Fibroblast of the conjunctiva (primary cell): ENCODE measurements at places on chromosomes 4 and X.

DNA sequence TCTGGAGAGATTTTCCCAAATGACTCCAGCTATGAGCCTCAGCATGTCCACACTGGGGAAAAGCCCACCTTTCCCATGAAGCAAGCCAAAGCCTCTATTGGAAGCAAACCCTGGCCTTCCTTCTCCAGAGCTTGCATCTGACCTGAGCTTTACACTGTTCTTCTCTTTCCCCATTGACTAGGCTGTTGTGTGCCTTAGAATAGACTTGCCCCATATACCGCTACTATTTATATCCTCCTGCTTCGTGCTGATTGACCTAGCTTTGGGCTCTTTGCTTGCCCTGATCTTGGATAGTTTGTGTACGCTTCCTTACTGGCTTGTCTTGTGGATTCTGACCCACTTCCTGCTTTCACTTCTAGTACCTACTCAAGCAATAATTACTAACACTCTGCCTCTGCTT, 30.9 kb downstream of the FAM9B start:
- DNase-seq = no peak

DNA sequence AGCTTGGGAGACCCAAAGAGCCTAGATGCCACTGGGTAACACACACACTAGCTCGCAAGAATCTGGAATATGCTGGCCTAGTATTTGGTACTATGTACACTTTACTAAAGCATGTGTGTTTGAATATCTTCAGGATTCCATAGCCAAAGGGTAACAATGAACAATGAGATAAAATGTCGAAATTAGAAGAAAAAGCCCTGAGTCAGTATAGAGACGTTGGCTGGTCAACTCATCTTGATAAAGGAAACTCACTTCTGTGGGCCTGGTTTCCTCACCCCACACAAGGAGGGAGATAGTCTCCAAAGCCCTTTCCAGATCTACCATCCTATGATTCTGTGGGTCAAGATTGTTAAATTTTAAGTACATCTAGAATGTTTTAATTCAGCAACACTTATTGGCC, 6.9 kb downstream of the ZDHHC9 start:
- no peak for DNase-seq

DNA sequence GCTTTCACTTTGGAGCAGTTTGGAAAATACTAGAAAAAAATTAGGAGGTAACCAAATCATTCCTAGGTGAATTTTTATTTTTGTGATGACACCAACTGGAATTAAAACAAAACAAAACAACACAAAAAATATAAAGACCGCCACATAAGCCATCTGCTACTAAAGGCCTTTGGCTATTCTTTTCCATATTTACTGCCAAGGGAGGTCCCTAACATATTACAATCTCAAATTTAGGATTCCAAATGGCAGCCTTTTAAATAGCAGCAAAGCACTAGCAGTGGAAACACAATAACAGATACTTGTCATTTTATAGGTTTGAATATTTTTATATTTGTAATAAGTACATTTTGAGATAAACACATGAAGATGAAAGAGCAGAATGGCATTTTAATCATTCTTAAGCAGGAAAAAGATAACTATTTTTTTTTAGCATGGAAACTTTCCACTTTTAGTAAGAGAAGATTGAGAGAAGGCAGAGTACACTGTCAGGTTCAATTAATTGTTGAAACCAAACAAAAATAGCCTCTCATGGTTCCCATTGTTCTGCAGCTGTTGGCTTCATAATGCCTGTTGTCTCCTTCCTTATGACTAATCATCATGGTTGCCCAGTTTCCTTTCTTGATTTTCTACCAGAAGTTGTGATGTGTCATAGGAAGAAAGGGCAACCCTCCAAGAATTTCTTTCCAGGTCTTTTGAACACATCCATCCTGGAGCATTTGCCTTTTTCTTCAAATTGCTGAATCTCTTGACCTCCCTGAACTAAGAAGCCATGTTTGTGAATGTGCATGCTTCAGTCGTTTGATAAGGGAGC, 219.0 kb upstream of the EMCN start:
- DNase-seq = peak; percentile 76

- DNase-seq = no peak
Measured at GRCh38 chrX:48761674-48762471, at the start of gene GLOD5. TSS of gene GLOD5 (plus strand) at chrX:48761747. CDS start at chrX:48761791, 44 bp downstream.

DNA sequence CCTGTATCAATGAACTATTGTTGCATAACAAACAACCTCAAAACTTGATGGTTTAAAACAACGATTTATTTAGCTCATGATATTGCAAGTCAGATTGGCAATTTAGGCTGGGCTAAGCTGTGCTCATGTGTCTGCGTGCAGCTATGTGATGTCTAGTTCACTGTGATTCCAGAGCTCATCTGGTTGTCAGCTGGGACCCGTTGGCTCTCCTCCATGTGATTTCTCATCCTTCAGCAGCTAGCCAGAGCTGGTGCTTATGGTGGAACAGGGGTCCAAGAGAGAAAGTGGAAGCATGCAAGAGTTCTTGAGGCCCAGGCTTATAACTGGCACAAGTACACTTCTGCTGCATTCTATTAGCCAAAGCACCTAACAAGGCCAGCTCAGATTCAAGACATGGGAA, 28.8 kb upstream of the TRPC3 start:
- DNase-seq = peak; percentile 33

GRCh38 chr4:82500435-82501153, 61.2 kb downstream of the TMEM150C start:
- no peak for DNase-seq

DNA sequence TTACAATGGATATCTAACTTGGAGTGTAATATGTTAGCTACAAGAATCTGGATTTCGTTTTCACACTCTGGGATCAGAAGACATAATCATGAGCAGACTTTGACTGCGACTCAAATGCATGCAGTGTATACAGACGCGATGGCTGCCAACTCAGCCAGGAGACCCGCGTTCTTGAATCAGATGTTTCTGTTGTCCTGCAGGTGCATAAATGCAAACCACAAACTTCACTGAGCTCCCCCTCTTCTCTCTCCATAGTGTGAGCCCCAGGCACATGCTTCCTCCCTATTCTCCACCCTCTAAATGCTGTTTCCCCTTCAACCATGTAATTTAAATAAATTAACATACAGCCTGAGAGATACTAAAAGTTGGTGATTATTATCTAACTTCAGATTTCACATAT, 347.9 kb downstream of the DCHS2 start:
- DNase-seq = no peak

GRCh38 chr4:125123570-125124109, 191.1 kb upstream of the FAT4 start:
- DNase-seq = no peak

DNA sequence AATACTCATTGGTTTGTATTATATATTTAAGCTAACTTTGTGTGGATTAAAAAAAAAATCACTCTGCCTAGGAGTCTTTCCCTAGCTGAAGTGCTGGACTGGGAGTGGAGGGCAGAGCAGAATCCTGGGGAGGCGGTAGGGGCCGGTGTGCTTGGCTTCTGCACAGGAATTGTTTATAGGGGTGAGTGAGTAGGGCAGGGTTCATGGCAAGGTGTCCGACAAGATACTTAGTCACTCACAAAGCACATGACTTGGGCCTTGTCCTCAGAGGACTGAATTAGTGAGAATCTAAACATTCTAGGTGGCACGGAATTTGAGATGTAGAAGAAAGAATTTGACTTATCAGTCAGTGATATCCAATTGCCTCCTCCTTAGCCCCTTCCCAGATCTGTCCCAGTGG, 32.2 kb downstream of the FNIP2 start:
- no peak for DNase-seq

GRCh38 chr4:125650557-125650956, 335.8 kb downstream of the FAT4 start:
- DNase-seq = no peak

DNA sequence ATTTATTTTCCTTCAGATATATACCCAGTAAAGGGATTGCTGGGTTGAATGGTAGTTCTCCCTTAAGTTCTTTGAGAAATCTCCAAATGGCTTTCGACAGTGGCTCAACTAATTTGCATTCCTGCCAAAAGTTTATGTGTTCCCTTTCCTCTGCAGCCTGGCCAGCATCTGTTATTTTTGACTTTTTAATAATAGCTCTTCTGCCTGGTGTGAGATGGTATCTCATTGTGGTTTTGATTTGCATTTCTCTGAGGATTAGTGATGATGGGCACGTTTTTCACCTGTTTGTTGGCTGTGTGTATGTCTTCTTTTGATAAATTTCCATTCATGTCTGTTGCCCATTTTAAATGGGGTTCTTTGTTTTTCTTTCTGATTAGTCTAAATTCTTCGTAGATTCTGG, 375.2 kb downstream of the UBE2NL start:
- no peak for DNase-seq

DNA sequence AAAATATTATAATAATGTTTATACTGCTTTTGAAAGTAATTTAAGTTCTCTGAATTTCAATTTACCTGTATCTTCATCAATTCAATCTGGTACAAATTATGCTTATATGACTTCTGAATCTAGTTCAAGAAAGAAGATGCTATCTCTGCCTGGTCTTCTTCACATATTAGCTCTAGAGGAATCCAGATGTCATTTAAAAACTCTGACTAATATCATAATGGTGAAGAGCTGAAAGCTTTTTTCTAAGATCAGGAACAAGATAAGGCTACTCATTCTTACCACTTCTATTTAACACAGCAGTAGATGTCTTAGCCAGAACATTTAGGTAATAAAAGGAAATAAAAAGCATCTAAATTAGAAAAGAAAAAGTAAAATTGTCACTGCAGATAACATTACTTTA, 636.1 kb downstream of the ARAP2 start:
- DNase-seq = no peak

DNA sequence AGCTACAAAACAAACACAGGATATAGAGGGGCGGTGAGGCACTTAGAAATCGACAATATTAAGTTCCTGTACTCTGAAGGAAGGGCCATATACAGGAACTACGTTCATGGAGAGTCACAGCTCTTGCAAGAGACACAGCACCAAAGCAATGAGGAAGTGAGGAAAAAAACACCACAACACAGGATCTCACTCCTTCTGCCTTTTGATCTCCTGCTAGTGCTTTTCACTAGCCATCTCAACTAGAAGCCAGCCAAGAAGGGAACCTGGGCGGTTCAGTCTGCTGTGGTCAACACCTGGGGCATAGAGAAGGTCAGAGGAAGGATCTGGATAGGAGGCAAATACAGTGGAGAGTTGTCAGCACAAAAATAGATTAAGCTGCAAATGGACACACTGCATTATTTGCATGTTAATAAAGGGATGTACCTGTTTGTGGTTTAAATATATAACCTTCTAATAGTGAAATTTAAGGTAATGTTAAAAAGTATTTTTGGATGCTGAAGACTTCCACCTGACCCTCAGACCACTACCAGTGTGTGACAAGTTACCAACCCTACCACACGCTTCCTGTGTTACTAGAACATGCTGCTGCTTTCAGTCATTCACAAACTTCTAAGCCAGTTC, 104.6 kb downstream of the DTHD1 start:
- DNase-seq = no peak

- no peak for DNase-seq
Measured at GRCh38 chrX:31708116-31708515, 636.3 kb upstream of the FTHL17 start.

DNA sequence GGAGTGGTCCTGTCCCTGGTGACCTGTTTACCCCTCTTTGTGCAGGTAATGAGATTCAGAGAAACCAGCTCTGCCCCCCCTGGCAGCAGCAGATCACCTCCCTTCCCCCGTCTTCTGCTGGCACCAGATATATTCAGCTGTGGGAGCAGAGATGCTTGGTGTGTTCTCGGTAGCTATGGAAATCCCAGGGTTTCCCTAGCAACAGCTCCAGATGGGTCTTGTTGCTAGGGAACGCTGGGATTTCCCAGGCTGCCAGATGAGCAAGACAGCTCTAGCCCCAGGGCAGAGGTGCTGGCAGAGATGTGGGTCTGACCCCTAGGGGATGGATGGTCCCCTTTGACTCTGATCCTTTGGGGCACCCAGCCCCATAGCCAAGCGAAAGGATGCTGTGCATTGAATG, 20.2 kb downstream of the CETN2 start:
- DNase-seq = no peak

GRCh38 chrX:16997313-16997712, 50.9 kb downstream of the REPS2 start:
- no peak for DNase-seq

- DNase-seq = no peak
Measured at GRCh38 chr4:168725930-168726329, 229.1 kb downstream of the PALLD start.

DNA sequence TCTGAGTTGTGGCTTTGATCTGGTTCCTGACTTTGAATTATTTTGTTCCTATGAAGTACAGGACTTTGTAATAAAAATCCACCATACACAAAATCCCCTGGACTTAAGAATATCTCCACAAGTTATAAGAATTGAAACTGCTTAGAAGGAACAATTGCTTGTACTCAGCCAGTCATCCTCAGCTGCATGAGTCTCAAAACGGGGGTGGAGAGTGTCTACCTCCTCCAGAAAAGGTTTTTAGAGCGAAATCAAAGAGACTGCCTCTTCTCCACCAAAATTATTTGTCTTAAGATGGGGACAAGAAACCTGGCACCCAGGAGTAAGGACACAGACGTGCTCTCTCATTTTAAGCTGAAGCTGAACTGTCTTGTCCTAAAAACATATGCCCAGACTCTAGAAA, 74.7 kb downstream of the SNCA start:
- DNase-seq = no peak

DNA sequence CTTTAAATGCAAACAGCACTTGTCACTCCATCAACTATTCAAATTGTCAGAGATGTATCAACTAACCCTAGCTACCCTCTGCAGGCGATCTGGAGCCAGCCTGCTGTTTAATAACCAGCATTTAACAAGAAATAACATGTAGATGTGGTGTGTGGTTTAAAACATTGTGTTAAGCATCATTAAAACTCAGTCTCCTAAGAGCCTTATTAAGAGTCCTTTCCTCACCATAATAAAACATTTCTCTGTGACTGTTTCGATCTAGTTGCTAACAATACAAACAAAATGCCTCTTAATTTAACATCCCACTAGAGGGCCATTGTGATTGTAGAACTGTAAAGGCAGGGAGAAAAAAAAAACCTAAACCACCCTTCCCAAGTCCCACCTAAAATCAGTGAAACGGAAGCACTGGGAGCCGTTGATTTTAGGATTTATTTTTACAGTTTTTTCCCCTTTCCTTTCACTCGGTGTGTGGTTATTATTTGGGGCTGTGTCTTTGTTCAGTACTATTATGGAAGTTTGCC, 708.6 kb downstream of the C4orf33 start:
- no peak for DNase-seq

DNA sequence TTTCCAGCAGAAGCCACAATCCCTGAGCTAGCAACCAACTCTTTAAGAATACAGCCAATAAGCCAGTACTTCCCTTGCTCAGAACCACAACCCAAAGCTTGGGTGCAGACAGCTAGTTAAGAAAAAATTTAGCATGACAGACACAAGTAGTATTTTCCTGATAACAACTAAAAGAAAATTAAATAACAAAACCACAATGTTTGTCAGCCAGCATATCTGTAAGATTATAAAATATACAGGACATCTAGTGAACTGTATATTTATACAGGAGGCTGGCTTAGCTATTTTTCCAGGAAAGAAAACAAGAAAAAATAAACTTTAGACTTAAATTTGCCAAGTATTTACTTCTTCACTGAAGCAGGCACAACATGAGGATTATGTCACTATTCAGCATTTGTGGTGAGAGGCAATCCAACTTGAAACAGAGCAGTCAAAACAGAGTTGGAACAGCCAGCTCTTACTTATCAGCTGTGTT, 6.6 kb downstream of the PF4V1 start:
- DNase-seq = no peak
